Stimulated activated CD4-positive, alpha-beta T cell treated with anti-CD3 and anti-CD28 coated beads, TNF-alpha, amount 100 ng/mL, for 48 hours (primary cell): ENCODE measurements at places on chromosomes 5 and 9.

DNA sequence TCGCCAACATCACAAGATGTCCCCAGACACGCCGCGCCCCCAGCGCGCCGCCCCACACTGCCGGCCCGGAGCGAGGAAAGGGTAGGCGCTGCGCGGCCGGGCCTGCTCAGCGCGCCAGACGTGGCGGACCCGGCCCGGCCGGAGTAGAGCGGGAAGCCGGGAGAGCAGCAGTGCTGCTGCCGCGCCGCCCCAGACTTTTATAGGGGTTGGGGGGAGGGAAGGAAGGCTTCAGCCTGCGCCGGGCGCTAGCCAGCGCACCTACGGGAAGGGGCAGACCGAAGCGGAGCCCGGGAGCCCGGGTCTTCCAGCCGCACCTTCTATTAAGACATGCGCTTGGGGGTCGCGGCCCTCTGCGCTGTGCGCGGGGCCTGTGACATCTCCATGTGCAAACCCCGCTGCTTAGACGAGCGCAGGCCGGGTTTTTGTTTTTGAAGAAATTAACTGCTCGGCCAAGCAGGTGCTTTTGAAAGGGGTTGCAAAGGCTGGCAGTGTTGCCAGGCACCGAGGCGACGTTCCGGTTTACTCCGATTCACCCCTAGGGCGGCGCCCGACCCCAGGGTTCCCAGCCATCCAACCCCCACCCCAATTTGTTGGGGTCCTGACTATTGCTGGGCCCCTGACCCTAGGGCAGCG lies 353 bp upstream of the PAX5 start:
- no peak for DNase-seq

DNA sequence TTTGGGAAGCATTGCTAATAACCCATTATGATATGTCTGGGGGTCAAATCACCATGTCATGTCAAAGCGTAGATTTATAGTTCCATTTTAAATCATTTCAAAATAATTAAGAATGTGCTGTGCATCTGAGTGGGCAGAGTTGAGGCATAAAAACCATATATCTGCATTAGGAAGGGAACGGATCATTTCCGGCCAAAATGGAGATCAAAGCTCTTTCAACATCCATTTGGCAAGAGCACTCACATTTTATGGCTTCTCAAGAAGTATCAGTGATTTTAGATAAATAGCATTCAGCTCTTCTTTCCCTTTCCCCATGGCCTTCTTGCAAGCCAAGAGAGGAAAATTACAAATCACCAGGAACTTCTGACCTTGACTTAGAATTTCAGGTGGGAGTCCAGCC lies 89.9 kb downstream of the HSPA4 start:
- no peak for DNase-seq

DNA sequence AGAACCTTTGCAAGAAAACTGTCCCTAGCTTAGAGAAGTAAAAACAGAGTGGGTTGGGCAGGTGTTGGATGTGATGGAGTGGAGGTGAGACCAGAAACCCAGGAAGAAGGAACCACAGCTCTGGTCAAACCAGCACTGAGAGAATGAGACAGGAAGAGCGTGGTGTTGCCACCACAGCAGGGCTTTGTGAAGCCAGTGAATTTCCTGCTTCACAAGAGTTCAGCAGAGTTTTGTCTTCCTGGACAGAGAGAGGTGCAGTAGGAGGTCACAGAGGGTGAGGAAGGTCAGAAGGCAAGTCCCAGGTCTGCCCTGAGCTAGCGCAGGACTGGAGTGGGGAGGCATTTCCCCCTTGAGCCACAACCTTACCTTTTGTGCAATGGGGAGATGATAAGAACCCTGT lies 2306.2 kb upstream of the ACO1 start:
- no peak for DNase-seq

- no peak for DNase-seq
These were observed 222.4 kb downstream of the MAPKAP1 start for GRCh38 chr9:125484350-125485282.

DNA sequence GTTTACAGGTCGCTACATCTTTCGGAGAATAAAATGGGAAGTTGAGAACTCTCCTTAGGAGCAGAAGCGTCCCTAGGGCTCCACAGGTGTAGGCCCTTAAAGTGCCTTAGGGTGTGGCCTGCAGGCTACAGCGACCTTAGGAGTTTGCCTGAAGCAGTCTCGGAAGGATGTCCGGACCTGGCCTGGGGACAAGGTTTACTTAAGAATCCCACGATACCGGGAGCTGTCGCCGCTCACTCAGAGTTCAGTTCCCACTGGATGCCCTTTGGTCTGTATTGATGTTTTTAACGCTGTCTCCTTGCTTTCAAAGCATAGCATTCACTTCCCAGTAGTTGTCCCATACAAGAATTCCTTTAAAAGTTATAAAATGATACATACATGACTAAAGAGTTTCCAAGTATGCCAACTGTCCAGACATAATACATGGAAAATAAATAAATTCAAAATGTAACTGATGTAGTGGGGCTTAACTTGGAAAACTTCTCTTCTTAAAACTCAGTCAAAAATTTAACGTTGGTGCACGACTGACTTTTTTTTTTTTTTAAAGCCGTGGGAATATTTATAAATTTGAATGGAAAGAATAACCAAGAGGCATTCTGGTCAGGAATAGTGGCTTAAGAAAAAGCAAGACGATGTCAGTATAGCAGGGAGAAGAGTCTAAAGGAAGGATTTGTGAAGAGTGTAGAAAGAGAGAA lies 848 bp downstream of the RAD50 start:
- DNase-seq: no peak
